ENCODE measurements at places on chromosomes 7 and 10. TPM values are rescaled to one million over a fixed set of nuclear protein-coding genes. Genes with fewer than 3 reads are reported as not detected.

GRCh38 chr7:36792421-36792820 is 68.1 kb upstream of the AOAH start:
- no peak for DNase-seq

GRCh38 chr10:112952282-112953173 is 2.5 kb downstream of the TCF7L2 start:
- peak; percentile 50 for DNase-seq

RNF148 gene
- 0.69 TPM for polyA plus RNA-seq

CALHM3 gene
- polyA plus RNA-seq, result 0.02 TPM
